ENCODE measurements at places on chromosomes 16 and 17.
A peak's percentile ranks its signal among the peaks of the same experiment; 100 is the strongest.

- no peak for DNase-seq
- no peak overlapping the region for H3K27ac ChIP-seq
- H3K4me1 ChIP-seq, result no peaks in the 10 kb centered on the region
- H3K4me3 ChIP-seq, result no peak overlapping the region
- H3K36me3 ChIP-seq, result peaks cover 3% of the 10 kb centered on the region
These were observed 9.4 kb downstream of the C16orf89 start for GRCh38 chr16:5056352-5056751.

GRCh38 chr16:50600582-50601283 is 52.5 kb downstream of the NKD1 start:
- peaks cover 3% of the 10 kb centered on the region for H3K36me3 ChIP-seq
- H3K27ac ChIP-seq, result no peak overlapping the region
- no peak for DNase-seq
- no peaks in the 10 kb centered on the region for H3K27me3 ChIP-seq
- H3K4me1 ChIP-seq, result peaks cover 10% of the 10 kb centered on the region
- no peak overlapping the region for H3K4me3 ChIP-seq

DNA sequence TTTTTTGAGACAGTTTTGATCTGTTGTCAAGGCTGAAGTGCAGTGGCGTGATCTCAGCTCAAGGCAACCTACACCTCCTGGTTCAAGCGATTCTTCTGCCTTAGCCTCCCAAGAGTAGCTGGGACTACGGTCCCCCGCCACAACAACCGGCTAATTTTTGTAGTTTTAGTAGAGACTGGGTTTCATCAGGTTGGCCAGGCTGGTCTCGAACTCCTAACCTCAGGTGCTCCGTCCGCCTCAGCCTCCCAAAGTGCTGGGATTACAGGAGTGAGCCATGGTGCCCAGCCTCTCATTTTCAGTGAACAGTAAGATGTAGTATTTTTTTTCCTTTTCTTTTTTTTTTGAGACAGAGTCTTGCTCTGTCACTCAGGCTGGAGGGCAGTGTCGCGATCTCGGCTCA is 7.8 kb downstream of the SUMO2 start:
- H3K4me1 ChIP-seq, result peaks cover 5% of the 10 kb centered on the region
- no peak overlapping the region for H3K4me3 ChIP-seq
- peaks cover 72% of the 10 kb centered on the region for H3K36me3 ChIP-seq
- H3K27ac ChIP-seq, result no peak overlapping the region

DNA sequence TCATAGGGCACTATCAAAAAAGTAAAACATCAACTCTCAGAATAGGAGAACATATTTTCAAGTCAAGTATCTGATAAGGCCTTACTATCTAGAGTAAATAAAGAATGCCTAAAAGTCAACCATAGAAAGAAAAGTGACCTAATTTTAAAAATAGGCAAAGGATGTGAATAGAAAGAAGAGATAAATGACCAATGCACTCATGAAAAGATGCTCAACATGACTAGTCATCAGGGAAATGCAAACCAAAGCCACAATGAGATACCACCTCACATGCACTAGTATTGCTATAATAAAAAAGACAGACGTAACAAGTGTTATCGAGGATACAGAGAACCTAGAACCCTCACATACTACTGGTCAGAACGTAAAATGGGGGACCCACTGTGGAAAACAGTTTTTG is 90.8 kb downstream of the DYNLRB2 start:
- no peaks in the 10 kb centered on the region for H3K27me3 ChIP-seq
- no peak overlapping the region for H3K27ac ChIP-seq
- H3K36me3 ChIP-seq, result peaks cover 3% of the 10 kb centered on the region
- no peak for DNase-seq
- no peak overlapping the region for H3K4me3 ChIP-seq

DNA sequence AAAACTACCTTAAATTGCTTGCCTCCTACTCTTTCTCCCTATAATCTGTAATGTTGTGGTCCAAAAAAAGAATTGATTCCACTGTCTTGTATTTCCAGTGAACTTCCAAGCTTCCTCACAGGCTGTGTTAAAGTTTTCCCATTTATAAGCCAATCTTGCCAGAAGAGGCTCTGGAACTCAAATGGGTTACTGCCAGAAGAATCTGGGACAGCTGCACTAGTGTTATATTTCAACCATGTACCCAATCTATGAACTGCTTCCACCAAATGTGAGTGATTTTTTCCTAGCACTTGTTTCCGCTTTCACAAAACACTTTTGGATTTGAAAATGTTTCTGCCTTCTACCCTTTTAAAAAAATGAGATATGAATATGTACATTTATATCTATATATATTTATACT is 1.8 kb downstream of the CCDC43 start:
- H3K4me1 ChIP-seq, result peaks cover 24% of the 10 kb centered on the region
- DNase-seq, result no peak
- no peak overlapping the region for H3K27ac ChIP-seq
- no peak overlapping the region for H3K4me3 ChIP-seq
- H3K36me3 ChIP-seq, result peaks cover 22% of the 10 kb centered on the region
- no peaks in the 10 kb centered on the region for H3K27me3 ChIP-seq

- H3K27me3 ChIP-seq, result no peaks in the 10 kb centered on the region
- DNase-seq, result no peak
- peaks cover 5% of the 10 kb centered on the region for H3K36me3 ChIP-seq
- peak overlapping the region; percentile 73 for H3K27ac ChIP-seq
- H3K4me1 ChIP-seq, result peaks cover 13% of the 10 kb centered on the region
These were observed 11.7 kb upstream of the SEC14L1 start for GRCh38 chr17:77128896-77129567.

DNA sequence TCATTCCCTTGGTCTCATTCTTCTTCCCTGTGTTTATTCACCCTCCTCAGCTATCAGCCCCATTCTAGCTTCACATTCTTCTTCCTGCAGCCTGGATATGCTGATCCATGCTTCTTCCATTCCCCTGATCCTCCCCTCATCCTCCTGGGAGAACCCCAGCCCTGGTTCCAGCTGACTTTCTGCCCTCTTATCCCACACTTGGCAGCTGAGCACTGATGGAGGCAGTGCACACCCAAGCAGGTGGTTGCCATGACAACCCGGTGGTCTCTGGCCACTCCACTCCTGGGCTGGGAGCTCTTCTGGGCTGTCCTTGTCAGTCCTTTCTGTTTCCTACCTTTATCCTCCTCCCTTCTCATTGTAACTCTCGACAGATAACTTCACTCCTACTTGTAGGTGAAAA is 16.7 kb upstream of the TUBG2 start:
- H3K4me3 ChIP-seq, result no peak overlapping the region
- no peaks in the 10 kb centered on the region for H3K36me3 ChIP-seq
- H3K27ac ChIP-seq, result no peak overlapping the region

DNA sequence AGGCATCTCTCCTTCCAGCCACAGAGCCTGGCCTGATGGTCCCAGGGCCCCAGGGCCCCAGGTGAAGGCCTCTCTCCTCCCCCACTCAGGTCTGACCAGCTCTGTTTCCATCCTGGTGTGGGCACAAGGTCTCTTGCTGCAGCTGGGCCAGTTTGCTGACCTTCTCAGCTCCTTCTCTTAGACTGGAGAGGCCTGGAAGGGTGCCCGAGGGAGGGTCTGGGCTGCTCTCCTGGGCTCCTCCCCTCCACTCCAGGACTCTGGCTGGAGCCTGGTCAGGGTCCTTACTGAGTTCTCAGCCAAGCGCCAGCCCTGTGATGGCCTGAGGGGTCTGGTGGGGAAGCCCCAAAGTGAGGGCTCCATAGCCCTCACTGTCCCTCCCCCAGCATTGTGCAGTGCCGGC is 12.4 kb downstream of the SOCS3 start:
- H3K4me1 ChIP-seq, result peaks cover 71% of the 10 kb centered on the region
- no peak for DNase-seq
- peaks cover 7% of the 10 kb centered on the region for H3K36me3 ChIP-seq
- no peaks in the 10 kb centered on the region for H3K27me3 ChIP-seq

DNA sequence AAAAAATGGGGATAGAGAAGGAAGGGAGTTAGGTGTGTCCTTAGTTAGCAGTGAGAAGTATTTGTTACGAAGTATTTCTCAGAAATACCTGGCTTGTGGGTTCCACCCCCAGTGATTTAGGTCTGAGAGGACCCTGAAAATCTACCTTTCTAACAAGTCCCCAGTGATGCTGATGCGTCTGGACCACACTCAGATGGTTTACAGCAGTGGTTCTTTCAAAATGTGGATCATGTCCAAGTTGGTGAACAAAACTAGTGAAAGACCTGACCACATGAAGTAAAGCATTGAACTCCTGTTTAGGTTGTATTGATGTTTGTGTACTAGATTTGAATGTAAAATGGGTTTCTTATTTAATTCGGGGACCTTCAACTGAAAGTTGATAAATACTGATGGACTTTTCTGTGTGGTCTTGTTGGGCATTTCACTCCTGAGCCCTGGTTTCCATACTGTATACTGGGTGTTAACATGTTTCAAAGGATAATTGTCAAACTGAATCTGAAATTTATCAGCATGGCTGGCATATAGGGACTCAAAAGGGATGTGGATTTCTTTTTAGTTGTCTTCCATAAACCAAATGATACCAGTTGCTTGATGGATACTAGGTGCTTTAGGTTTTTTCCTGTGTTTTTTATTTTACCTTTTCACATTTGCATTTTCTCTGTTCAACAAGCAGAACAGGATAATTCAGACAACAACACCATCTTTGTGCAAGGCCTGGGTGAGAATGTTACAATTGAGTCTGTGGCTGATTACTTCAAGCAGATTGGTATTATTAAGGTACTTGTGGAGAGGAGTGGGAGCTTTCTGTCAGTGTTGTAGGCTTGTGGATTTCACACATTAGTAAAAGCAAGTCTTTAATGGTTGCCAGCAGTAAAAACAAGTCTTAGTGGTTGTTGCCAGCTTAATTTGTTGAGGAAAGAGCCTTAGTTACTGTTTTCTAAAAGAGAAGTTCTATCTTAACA is 8.8 kb downstream of the FUS start:
- H3K4me1 ChIP-seq, result peaks cover 89% of the 10 kb centered on the region
- peak overlapping the region; percentile 60 for H3K4me3 ChIP-seq
- H3K36me3 ChIP-seq, result peaks cover 100% of the 10 kb centered on the region
- H3K27me3 ChIP-seq, result no peaks in the 10 kb centered on the region
- H3K27ac ChIP-seq, result peak overlapping the region; percentile 91

GRCh38 chr16:87414251-87414680 is 22.1 kb downstream of the MAP1LC3B start:
- DNase-seq, result no peak
- H3K27me3 ChIP-seq, result no peaks in the 10 kb centered on the region
- H3K4me1 ChIP-seq, result no peaks in the 10 kb centered on the region

- peaks cover 15% of the 10 kb centered on the region for H3K4me1 ChIP-seq
- no peaks in the 10 kb centered on the region for H3K27me3 ChIP-seq
- no peak for DNase-seq
These were observed 55.0 kb downstream of the RNF213 start for GRCh38 chr17:80315517-80316182.

- H3K27me3 ChIP-seq, result no peaks in the 10 kb centered on the region
- H3K4me3 ChIP-seq, result no peak overlapping the region
- H3K36me3 ChIP-seq, result peaks cover 2% of the 10 kb centered on the region
- H3K27ac ChIP-seq, result no peak overlapping the region
- peak; percentile 52 for DNase-seq
These were observed 13.7 kb downstream of the MYO15B start for GRCh38 chr17:75601057-75601987.

DNA sequence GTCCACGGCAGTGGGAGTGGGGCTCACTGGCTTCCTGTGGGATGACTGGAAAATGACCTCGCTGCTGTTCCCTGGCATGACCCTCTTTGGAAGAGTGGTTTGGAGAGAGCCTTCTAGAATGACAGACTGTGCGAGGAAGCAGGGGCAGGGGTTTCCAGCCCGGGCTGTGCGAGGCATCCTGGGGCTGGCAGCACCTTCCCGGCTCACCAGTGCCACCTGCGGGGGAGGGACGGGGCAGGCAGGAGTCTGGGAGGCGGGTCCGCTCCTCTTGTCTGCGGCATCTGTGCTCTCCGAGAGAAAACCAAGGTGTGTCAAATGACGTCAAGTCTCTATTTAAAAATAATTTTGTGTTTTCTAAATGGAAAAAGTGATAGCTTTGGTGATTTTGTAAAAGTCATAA is 7.8 kb upstream of the RNF213 start:
- peaks cover under 1% of the 10 kb centered on the region for H3K36me3 ChIP-seq
- peak overlapping the region; percentile 9 for H3K4me3 ChIP-seq
- no peaks in the 10 kb centered on the region for H3K27me3 ChIP-seq
- peaks cover 33% of the 10 kb centered on the region for H3K4me1 ChIP-seq

DNA sequence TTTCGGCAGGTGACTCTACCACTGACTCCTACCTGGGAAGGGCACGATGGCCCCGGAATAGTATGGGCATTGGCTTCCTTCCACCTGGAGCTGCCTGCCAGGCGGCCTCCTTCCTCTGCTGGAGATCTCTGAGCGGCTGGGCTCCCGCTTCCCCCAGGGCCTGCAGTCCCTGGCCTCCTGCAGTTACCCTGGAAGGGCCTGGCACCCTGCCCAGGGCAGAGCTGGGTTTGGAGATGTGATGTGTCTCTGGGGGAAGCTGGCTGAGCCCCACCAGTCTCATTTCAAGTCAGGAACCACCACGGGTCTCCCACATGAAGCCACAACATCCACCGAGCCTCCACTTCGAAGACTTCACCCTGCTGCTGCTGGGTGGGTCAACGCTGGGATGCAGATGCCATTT is 97.9 kb downstream of the IRF8 start:
- no peaks in the 10 kb centered on the region for H3K36me3 ChIP-seq
- peaks cover 7% of the 10 kb centered on the region for H3K4me1 ChIP-seq

GRCh38 chr17:71793518-71793917 is 327.3 kb upstream of the SOX9 start:
- H3K4me1 ChIP-seq, result no peaks in the 10 kb centered on the region
- DNase-seq, result no peak
- H3K27ac ChIP-seq, result no peak overlapping the region
- H3K4me3 ChIP-seq, result no peak overlapping the region

DNA sequence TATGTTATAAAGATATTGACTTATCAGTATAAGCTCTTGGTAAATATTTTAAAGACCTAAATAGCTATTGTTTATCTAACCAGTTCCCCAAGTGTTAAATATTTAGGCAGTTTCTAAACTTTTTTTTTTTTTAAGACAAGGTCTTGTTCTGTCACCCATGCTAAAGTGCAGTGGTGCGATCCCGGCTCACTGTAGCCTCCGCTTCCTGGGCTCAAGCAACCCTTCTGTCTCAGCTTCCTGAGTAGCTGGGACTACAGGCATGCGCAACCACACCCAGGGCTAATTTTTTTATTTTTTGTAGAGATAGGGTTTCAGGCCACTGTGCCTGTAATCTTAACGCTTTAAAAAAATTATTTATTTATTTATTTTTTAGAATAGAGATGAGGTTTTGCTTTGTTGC is 43.5 kb downstream of the SNX29 start:
- H3K36me3 ChIP-seq, result peaks cover 6% of the 10 kb centered on the region
- no peaks in the 10 kb centered on the region for H3K27me3 ChIP-seq
- DNase-seq, result no peak
- no peak overlapping the region for H3K27ac ChIP-seq

DNA sequence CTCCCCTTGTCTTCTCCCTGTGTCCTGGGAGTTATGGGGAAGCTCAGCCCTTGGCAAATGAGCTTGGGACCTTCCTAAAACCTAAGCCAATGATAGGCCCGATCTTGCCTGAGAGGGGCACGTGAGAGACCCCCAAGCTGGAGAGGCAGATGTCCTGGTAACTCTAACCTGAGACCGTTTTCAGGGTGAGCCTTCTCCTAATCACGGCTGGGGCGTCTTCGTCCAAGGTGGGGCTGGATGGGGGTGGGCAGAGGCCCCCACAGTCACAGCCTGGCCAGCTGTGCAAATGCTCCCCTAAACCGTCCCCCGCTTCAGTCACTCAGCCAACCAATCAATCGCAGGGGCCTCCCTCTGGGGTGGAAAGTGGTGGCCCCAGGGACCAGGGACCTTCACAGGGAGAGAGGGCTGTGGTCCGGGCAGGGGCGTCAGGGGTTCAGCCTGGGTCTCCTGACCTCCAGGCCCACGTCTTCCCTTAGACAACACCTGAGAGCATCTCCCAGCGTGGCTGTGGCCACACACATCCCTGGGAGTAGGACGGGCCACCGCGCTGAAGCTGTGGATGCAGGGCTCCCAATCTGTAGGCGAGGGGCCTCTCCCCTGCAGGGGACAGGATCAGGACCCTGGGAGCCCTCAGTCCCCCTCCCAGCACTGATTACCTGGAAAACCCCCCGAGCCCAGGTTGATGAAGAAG is 30.6 kb downstream of the ACTG1 start:
- DNase-seq, result no peak
- no peak overlapping the region for H3K27ac ChIP-seq
- H3K27me3 ChIP-seq, result peaks cover 55% of the 10 kb centered on the region
